Activated T-cell treated with anti-CD3 and anti-CD28 coated beads, Interleukin-2, amount 50 U/mL, for 72 hours (primary cell): ENCODE measurements at places on chromosomes 3 and 15. TPM values are rescaled to one million over a fixed set of nuclear protein-coding genes. Genes with fewer than 3 reads are reported as not detected.

Gene CACNA2D3
- total RNA-seq, result not detected

Gene ROPN1
- total RNA-seq, result not detected

DNA sequence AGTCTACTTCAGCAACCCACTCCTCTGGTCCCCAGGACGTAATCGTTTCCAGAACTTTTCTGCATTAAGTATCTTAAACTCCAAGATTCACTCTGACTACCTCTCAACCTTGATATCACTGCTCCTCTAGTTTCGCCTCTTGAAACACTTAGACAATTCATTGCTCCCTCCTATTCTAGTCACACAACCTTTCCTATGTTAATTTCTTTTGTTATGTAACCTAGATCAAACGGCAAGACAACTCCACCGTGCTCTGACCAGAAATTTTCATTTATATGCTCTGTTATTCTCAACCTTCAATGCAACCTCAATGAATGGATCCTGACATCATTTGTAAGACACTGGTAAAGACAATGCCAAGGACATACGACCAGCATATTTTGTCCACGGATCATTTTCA lies 71.3 kb downstream of the CADM2 start:
- no peak for DNase-seq

- DNase-seq, result no peak
Observed at GRCh38 chr3:11507719-11508118, 136.0 kb downstream of the VGLL4 start.

- no peak for DNase-seq
Observed at GRCh38 chr3:15769256-15769915, 28.4 kb downstream of the ANKRD28 start.

GRCh38 chr15:66598095-66598815 lies 32.5 kb upstream of the LCTL start:
- no peak for DNase-seq

DNA sequence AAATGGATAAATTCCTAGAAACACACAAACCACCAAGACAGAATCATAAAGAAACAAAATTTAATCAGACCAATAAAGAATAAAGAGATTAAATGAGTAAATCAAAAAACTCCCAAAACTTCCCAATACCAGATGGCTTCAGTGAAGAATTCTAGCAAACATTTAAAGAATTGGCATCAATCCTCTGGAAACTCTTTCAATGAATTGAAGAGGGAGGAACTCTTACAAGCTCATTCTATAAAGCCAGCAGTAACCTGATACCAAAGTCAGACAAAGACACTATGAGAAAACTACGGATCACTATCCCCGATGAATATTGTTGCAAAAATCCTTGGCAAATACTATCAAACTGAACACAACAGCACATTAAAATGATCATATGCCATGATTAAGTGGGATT lies 81.9 kb upstream of the SLCO2A1 start:
- no peak for DNase-seq

DNA sequence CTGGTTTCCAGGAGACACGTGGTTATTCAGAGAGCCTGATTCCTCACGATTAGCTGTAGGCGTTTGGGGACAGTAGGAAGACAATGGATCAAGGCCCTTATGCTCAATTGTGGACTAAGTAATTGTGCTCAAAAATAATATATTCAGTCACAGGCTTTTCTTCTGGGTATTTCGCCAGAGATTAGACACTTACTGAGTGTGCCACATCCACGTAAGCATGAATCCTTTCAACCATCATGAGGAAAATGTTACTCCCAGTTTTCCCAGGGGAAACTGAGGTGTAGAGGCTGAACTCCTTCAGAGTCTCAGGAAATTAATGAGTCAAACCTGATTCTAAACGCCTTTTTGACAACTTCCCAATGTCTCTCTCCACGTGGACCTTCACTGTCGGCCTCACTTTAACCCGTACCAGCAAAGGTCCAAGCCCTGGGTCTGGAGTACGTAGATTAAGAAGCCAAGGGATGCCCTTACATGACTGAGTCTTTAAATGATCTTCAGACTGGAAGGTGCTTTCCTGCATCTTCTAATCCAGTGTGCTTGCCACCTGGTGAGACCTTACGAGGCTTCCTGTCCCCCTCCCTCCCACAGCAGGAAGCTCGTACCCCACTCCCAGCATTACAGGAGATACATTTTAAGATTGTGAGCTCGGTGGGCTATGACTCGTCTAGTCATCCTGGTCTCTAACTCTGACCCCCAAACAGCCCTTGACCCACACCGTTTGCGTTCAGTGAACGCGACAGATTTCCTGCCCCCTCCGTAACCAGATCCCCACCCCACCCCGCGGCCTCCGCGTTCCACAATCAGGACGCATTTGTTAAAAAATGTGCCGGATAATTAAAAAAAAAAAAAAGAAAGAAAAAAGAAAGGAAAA lies 1.7 kb downstream of the PKM start:
- DNase-seq, result peak; percentile 41

DNA sequence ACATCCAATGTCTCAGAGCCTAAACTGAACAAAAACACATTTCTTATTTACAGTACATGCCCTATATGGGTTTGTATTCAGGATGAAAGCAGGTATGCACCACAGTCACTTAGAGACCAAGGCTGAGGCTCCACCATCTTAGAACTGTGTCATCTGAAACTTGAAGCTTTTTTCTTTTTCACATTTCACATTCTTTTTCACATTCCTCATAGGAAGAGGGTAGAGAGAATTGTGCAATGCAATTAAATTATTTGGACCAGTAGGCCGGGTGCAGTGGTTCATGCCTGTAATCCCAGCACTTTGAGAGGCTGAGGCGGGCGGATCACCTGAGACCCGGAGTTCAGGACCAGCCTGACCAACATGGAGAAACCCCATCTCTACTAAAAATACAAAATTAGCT lies 591.0 kb downstream of the MECOM start:
- no peak for DNase-seq

- no peak for DNase-seq
Observed at GRCh38 chr3:23624305-23624704, 181.4 kb upstream of the UBE2E1 start.
